ENCODE measurements at places on chromosomes 4 and X.

GRCh38 chr4:145347684-145348083 lies 134.0 kb upstream of the SMAD1 start:
- DNase-seq: peak; percentile 86

DNA sequence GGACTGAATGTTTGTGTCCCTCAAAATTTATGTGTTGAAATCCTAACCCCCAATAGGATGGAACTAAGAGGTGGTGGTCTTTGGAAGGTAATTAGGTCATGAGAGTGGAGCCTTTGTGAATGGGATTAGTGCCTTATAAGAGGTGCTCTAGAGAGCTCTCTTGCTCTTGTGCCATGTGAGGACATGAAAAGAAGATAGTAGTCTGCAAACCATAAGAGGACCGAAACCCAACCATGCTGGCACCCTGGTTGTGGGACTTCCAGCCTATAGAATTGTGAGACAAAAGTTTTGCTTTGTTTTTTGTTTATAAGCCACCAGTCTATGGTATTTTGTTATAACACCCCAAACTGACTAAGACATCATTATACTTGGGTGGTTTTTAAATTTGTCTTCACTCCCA lies 417.1 kb downstream of the ANKRD50 start:
- no peak for DNase-seq

DNA sequence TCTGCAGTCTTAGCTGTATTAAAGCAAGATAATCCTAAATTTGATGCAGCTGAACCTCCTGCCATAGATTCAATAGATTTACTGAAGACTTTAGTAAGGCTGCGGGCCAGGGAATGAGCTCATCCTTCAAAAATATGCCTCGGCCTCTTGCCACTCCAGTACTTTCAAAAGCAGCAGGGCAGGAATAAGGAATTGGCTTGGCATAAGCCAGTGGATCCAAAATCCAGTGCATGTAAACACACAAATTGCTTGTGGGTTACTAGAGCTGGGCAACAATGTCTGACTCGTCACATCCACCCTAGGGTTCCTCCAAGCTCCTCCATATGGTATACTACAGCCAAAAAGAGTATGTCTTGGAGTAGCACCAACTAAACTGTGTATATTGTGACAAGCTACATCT lies 165.0 kb downstream of the AMELX start:
- DNase-seq: peak; percentile 22

DNA sequence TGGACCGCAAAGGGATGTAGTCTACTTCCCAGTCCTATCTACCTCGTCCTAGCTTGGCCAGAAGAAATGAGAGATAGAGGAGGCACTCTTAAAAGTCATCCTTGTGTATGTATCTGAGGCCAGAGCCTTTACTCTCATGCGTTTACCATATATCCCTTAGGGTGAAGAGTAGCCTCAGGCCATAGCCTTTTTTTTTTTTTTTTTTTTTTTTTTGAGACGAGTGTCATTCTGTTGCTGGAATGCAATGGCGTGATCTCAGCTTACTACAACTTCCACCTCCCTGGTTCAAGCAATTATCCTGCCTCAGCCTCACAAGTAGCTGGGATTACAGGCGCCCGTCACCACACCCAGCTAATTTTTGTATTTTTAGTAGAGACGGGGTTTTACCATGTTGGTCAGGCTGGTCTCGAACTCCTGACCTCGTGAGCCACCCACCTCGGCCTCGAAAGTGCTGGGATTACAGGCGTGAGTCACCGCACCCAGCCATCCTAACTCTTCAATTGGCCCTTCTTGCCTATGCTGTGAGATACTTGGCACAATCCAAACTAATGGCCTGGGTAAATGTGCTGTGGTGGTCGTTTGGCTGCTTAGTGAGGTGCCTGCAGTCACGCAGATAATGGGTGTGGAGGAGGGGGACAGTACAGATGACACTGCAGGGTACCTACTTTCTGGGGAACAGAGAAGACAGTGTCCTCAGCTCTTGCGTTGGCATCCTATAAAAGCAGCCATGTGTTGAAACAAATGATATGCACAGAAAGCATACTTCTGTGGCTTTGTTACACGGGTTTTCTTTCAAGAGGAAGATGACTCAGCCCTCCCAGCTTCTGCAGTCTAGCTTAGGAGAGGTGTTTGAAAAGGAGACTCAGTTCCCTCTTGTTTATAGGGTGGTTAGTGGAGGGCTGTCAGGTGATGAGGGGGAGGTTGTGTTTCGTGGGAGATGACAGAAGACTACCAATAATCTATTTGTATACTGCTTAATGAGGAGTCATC lies 10.4 kb upstream of the DGAT2L6 start:
- DNase-seq: peak; percentile 59

- DNase-seq: no peak
Observed at GRCh38 chr4:107452717-107453630, 267.1 kb downstream of the PAPSS1 start.

Measured in fibroblast of skin of right quadriceps (primary cell).